Adipocyte (in vitro differentiated cells): ENCODE measurements at places on chromosomes 13 and 19.

GRCh38 chr19:29805031-29805965, 6.5 kb upstream of the CCNE1 start:
- DNase-seq = peak; percentile 10

DNA sequence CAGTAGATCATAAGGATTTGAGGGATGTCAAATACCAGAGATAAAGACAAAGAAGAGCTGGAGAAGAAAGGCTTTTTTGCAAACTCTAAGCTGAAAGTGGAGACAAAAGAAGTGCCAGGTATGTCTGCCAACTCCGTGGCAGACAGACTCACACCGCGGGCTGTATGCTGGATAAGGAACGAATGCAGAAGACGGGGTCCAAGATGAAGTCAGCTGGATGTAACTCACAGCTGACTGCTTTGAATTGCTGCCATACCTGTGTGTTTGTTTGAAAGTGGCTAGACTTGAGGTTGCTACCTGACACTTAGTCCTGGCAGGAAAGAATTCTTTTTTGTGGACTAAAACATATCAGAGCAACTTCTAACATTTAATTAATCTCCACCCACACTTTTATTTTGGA, 398.8 kb downstream of the DLEU7 start:
- no peak for DNase-seq

DNA sequence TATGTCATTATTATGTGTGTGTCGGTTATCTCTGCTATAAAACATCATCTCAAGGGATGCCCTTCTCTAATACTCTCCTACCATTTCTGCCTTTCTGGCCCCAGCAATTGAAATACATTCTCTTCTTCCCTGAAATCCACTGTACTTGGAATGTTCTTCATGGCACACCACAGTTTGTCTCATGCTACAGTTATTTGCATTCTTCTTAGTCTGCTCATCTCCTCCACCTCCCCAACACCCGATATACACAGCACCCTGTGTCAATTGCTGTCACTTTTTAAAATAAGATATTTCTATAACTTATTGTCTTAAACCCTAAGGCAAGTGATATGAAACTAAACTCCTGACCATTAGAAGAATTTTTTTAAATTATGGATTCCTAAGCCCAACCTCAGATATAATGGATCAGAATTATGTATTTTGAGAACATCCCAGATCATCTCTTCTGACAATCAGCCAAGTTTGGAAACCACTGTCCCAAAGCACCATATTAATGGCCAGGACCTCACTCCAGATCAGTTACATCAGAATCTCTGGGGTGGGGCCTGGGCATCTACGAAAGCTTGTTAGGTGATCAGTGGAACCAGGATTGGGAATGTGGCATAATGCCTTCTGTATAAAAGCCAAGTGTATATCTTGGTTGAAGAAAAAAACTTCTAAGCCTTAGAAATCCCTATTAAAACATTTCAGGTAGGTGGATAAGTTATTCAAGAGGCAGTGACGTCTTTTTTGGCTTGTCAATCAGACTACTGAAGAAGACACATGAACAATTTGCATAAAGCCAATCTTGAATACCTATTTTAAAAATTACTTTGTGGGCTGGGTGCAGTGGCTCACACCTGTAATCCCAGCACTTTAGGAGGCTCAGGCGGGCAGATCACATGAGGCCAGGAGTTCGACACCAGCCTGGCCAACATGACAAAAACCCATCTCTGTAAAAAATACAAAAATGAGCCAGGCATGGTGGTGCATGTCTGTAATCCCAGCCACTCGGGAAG, 30.0 kb upstream of the KBTBD7 start:
- DNase-seq = peak; percentile 65

DNA sequence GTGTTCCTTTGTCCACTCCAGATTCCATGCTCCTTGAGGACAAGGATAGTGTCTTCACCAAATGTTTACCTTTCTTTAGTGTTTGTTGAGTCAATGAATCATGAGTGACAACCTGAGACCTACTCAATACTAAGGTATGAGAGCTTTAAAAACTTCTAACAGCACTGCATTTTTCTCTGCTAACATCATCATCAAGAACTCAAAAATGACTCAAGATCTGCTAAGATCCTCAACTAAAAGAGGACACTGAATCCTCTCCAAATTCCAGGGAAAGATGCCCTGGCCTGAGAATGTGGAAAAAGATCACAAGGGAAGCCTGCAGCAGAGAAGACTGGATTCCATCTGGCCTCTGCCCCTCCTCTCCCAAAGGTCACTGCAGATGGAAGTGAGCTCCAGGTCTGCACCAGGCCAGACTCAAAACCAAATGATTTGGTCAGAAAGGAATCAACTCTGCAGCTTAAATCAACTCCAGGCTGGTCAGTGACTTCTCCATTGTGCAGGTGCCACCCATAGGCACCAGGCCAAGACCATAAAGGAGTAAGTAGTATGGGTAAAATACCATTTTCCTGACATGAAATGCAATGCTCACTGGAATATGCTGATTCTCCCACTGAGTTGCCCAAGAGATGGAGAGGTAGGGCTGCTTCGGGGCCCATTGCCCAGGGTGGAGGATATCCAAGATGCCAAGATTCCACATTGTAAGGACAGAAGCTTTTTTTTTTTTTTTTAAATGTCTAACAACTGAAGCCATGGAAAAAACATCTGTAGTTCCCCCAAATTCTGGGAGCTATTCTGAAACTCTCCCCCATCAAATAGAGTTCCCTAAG, 89.5 kb upstream of the DOCK9 start:
- peak; percentile 48 for DNase-seq

GRCh38 chr13:20178156-20178555, 14.6 kb downstream of the GJB2 start:
- DNase-seq = no peak

DNA sequence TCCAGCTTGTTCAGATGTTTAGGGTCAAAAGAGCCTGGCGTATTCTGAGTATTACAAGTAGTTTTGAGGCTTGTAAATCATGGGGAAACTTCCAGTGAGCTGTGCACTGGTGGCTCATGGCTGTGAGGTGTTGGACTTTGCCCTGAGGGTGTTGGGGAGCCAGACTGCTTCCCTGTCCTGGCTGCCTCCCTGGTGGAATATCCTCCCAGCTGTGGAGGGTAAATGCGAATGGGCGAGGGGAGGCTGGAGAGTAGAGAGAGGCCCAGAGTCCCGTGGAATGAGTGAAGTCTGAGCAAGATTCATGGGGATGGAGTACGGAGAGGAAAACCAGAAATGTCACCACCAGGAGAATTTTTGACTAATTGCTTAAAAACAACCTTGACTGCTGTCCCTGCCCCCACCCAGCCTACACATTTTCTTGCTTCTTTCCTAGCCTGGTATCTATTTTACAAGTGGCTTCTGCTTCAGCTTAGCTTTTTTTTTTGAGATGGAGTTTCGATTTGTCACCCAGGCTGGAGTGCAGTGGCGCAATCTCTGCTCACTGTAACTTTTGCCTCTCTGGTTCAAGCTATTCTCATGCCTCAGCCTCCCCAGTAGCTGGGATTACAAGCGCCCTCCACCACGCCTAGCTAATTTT, 3.7 kb downstream of the SNRPA start:
- no peak for DNase-seq

DNA sequence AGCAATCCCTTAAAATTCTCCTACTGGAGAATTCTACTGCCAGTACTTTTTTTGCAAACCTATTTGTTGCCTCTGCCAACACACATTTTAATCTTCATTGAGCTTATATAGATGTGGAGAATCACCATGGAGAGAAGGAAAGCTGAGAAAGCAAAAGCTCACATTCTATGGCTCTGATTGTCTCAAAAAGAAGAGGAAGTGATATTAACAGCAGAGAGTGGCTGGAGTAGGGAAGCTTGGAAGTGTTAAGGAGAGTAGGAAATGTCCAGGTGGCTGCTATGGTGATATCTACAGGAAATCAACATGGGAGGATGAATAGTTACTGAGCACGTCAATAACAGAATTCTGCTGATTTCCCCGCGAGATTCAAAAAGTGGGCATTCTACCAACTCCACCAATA, 78.8 kb upstream of the TDRD3 start:
- DNase-seq = no peak

DNA sequence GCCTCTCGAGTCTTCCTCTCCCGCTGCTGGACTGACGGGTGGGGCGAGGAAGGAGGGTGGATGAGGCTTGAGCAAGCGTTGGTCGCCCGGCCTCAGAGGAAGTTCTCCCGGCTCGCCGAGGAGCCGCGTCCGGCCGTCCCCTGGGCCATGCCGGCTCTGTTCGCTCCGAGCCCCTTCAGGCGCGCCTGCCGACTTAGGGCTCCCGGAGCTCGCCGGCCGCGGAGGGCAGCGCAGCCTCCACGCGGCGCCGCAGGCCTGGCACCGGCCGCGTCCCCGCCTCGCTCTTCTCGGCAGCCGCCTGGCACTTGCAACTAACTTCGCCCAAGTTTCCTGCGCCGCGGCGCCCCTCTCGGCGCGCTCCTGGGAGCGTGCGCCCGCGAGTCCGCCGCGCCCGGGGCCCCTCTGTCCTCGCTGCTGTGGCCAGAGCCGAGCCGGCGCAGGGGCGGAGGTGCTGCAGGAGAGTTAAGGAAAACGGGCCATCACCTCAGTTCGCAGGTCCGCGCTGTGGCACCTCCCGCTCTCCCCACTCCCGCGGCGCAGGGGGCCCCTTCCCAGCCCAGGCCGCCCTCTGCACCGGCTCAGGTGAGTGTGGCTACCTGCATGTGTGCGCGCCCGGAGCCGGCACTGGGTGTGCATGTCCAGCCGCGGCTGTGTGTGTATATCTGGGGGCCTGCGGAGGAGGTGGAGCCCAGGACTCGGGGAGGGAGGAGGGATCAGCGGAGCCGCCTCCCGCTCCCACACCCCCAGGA, 641 bp upstream of the SOX21 start:
- peak; percentile 82 for DNase-seq

DNA sequence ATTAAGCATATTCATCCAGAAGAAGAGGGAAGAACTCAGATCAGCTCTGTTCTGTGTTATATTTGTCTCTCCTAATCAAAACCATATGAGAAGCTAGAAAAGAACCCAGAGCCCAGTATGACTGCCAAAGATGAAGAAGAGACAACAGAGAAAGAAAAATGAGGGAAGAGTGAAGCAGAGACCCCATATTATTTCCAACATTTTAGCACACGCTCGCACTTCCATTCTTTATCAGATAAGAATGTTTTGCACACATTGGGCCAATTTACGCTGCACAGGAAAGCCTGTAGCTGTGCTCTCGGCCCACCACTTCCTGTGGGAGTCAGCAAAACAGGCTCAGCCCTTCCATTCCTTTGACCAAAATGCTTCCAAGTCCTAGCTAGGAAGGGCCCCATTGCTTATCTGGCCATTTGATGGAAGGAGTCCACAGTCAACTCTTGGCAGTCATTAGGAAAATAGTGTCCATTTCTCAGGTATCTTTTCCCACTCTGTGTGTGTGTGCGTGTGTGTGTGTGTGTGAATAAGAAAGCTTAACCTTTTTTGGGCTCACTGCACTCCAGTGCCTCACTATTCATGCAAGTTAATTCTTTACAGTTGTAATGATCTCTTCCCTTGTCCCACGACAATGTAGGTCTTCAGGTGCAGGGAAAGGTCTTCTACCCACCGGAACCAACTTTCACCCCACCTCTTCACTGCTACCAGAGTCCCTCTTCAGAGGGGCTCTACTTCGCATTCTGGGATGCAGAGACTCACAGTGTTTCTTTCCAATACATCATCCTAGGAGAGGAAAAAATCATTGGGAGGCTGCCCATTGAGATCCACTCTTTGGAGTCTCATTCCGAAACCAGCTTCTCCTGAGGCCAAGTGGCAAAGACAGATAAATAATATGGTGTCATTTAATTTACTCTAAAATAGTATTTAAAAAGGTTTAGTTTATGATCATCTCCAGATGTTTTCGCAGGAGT, 237.5 kb downstream of the COG6 start:
- peak; percentile 53 for DNase-seq

DNA sequence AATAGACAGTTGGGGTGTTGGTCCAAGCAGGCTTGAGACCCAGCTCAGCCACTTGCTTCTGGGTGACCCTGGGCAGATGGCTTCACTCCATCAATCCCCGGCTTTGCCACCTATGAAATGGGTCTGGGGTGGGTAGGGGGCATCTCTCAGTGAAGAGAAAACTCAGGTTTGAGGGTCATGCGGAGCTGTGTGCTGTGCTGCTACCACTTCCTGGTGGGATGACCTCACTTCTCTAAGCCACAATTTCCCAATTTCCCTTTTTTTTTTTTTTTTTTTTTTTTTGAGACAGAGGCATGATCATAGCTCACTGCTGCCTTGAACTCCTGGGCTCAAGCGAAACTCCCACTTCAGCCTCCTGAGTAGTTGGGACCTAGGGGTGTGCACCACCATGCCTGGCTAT, 4.6 kb upstream of the PLAUR start:
- peak; percentile 16 for DNase-seq

GRCh38 chr13:94622344-94622743, 20.7 kb downstream of the GPR180 start:
- DNase-seq = no peak

DNA sequence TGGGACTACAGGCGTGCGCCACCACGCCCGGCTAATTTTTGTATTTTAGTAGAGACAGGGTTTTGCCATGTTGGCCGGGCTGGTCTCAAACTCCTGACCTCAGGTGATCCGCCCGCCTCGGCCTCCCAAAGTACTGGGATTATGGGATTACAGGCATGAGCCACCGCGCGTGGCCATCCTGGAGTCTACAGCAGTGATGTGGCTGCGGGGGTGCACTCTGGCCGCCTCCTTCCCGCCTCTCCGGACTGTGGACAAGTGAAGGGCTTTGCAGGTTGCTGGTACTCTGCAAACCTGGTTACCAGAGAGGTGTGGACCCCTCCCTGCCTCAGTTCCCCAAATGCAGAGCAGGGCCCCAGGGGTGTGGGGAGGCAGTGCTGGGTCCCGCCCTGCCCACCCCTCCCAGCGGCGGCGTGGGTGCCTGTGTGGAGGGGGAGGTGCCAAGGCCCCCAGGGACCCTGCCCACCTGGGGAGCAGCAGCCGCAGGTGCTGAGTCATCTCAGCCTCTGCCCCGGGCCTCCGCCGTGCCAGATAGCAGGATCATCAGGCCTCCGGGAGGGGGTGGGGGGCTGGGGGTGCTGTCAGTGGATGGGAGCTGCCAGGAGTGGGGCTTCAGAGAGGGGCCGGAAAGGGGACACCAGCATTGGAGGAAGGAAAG, 23.1 kb downstream of the ARID3A start:
- no peak for DNase-seq
